Suppressor macrophage treated with lipopolysaccharide for 4 hours (primary cell): ENCODE measurements at places on chromosomes 12 and 14.

- DNase-seq = no peak
These were observed 463.2 kb upstream of the MGAT4C start for GRCh38 chr12:86719381-86719780.

DNA sequence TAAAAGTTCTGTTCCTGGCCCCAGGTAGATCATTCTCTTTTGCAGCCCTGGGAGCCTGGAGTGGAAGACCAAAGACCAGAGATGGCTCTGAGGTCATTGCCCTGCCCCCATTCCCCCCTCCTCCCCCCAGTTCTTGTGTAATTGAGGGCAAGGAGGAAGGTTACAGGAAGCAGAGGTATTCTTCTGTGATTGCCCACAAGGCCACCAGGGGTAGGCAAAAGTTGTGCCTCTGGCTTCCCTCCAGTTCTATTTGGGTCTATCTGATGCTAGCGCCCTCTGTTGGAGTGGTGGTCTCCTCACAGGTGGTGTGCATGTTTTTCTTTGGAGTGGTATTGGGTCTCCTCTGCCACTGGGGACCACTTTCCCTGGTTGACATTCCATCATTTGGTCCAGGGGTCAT is 41.2 kb upstream of the CRY1 start:
- DNase-seq = peak; percentile 26

DNA sequence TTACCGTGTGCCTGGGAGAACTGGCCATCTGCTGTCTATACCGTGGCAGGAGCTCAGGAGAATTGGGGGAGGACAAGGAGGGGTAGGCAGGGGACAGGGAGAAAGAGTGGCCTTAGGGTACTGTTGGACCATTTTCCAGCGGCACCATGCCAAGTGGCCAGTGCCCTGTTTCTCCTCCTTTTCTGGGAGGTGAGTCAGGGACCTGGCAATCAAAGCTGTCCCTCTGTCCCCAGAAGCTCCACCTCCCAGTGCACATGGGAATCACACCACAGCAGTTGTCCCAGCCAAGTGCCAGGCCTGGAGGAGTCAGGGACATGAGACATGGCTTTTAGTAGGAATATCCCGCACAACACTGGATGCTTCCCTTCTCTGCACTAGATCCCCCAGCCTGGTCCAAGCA is 118.0 kb downstream of the GCH1 start:
- DNase-seq = no peak

GRCh38 chr14:31449971-31450610 is 7.2 kb downstream of the DTD2 start:
- peak; percentile 53 for DNase-seq

GRCh38 chr12:185576-185955 is 28.4 kb downstream of the SLC6A12 start:
- DNase-seq = no peak

- no peak for DNase-seq
These were observed 314 bp upstream of the DHRS7 start for GRCh38 chr14:60165547-60165876.

DNA sequence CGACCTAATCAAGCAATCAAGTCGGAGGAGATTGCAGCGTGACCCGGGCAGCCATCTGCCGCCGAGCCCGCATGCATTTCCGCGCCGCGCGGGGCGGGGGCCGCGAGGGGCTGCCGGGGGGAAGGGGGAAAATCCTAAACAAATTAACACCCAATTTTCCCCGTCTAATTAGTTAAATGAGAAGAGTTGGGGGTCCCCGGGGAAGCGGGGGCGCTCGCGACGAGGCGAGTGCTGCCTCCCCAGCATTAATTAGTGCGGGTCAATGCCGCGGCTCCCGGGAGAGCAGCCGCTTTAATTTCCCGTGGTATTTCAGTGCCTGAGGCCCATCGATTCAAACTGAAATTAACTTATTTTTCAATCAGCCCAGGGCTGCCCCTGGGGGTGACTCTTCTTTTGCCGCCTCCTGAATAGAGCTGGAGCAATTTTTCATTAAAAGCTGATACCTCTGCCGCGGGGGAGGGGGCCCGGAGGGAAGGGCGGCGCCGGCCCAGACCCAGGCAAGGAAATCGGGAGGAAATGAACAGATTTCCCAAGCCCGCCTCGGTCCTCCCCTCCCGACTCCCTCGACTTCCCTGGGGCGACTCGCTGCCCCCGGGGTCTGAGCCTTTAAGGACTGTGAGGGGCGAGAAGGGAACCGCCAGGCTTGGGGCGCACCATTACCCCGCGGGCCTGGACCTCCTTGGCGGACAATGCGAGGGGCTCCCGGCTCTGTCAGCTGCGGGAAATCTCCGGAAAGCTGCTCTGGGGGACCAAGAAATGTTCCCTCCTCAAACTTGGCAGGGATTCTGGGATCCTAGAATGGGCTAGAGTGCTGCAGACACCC is 18.9 kb downstream of the VSX2 start:
- no peak for DNase-seq

- DNase-seq = no peak
These were observed 84.7 kb upstream of the RFX4 start for GRCh38 chr12:106498056-106498455.

DNA sequence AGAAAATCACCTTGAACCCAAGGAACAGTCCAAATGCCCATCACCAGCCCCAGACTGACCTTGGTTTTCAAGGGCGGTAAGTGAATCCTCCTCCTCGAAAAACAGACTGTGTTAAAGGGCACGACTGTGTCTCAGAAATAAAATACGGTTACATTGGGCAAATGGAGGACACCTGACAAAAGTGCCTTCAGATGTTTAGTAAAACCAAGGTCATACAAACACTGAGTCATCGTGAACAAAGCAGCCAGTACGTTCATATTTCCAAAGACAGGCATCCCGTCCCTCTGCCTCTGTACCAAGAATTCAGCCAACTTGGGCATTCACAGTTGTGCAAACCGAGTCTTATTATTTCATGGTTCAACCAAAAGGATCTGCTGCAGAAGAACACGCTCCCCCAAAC is 25.9 kb downstream of the FOXN3 start:
- no peak for DNase-seq

DNA sequence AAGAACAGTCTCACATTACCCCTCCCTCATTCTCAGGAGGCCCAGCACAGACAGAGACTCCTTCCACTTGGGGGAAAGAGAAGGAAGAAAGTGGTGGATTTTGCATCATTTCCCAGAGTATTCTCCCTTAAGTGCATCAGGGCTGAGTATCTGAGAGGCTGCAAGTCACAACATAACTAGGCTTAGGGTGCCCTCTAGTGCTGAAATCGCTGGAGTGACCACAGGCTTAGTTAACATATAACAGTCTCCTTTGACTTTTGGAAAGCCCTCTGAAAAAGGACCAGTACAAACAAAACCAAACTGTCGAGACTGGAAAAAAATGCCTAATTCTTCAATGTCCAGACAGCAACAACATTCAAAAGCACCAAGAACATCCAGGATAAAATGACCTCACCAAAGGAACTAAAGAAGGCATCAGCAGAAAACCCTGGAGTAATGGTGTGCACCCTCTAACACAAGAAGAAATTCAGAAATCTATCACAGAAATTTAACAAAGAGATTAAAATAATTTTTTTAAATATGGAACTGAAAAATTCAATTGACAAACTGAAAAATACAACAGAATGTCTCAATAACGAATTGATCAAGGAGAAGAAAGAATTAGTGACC is 412.3 kb downstream of the RPS29 start:
- DNase-seq = peak; percentile 58

DNA sequence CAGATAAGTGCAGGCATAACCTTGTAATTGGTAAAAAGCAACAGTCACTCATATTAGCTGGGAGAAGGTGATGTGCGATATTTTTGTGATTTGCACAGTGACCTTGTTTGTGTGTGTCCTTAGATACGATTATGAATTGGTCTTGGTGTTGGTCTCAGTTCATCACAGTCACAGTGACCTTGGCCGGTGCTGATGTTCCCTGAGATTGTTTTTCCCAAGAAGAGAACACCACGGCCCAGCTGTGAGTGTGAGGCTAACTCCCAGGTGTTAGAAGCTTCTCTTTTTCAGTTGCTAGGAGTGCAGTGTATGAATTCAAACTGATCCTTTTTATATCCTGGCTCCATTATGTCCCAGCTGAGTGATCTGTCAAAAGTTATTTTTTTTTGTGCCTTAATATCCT is 46.2 kb downstream of the TRHDE start:
- no peak for DNase-seq

GRCh38 chr14:77485256-77485655 is 13.4 kb downstream of the ISM2 start:
- no peak for DNase-seq

GRCh38 chr12:129196927-129197326 is 343.6 kb downstream of the GLT1D1 start:
- no peak for DNase-seq

DNA sequence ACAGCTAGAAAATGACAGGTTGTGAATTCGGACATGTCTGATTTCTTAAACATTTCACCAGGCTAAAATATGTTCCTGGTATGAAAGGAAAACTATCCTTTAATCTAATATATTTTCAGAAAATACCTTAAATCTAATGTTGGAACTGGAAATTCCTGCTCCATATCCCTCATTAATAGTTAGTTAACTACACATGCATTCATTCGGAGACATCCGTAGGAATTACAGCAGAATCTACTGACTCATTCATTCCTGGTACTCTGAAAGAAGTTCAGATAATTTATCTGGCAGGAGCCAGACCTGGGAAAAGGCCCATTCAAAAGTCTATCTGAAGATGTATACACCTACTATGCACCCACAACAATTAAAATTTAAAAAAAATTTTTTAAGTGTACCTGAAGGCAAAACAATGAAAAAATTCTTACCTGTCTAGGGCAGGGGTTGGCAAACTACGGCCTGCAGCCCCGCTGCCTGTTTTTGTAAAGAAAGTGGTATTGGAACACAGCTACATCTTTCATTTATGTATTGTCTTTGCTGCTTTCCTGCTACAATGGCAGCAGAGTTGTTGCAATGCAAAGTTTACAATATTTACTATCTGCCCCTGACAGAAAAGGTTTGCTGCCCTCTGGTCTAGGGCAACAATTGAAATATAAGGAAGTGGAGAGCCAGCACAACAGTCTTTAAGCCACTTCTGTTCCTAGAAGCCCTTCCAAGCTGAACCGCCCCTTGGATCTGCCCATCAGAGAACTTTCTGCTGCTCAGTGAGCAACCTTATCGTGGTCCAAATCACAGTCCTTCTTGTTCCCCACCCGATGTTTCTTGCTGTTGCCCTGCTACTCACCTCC is 17.9 kb upstream of the NFYB start:
- DNase-seq = no peak

DNA sequence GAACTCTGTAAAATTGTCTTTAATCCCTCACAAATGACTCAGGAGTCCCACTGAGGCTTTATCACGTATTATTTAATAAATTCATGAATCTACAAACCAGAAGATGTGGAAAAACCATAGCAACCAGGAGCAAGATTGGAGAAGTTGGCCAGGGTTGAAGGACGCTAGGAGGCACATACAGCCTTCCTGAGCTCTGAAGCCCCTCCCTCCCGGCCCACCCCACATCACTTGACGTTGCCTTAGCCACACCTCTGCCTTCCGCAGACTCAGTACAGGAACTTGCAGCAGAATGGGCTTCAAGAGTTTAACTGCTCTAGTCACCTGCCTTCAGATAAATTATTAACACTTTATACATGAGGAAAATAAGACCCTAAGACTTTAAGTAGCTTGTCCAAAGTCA is 33.9 kb downstream of the SLC35F4 start:
- no peak for DNase-seq

- peak; percentile 86 for DNase-seq
These were observed 8.1 kb downstream of the VAMP1 start for GRCh38 chr12:6462234-6462995.

GRCh38 chr12:14691560-14691959 is 4.8 kb downstream of the GUCY2C start:
- peak; percentile 97 for DNase-seq

DNA sequence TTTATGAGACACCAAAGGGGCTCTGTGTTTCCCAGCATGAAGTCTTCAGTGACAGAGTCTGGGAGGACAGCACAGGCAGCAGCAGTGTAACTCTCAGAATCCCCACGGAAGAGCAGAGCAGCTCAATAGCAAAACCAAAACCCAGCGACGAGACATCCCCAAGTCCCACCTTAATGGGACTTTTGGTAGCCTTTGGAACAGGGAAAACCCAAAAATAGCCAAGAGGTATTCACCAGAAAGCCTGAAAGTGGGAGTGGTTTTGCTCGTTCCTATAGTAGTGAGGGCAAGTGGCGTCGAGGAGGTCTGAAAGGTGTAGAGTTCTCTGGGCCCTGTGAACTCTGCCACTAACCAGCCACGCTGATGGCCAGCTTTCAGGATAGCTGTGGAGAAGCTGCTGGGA is 174.6 kb downstream of the ETV6 start:
- no peak for DNase-seq

GRCh38 chr12:59708484-59708883 is 112.7 kb downstream of the SLC16A7 start:
- DNase-seq = no peak

GRCh38 chr12:24697295-24697694 is 251.6 kb downstream of the BCAT1 start:
- DNase-seq = no peak

GRCh38 chr14:31933716-31934115 is 143.4 kb upstream of the ARHGAP5 start:
- DNase-seq = no peak

DNA sequence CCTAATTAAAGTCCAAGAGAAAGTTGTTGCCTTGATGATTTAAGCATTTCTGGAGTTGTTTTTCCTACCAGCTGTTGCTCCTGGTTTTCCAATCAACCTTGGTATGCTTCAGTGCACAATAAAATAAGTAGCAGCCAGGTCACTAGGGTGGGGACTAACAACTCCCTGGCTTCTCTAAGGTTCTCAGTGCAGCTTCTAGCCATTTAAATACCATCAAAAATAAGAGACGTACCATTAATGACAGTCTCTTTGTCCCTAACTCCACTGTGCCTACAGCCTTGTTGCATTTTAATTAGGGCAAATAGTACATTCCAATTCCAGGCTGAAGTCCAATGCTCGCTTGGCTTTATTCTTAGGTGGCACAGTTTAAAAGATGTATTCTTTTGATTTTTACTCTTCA is 11.8 kb downstream of the STON2 start:
- no peak for DNase-seq

GRCh38 chr14:98953551-98954348 is 318.2 kb downstream of the BCL11B start:
- DNase-seq = peak; percentile 68

DNA sequence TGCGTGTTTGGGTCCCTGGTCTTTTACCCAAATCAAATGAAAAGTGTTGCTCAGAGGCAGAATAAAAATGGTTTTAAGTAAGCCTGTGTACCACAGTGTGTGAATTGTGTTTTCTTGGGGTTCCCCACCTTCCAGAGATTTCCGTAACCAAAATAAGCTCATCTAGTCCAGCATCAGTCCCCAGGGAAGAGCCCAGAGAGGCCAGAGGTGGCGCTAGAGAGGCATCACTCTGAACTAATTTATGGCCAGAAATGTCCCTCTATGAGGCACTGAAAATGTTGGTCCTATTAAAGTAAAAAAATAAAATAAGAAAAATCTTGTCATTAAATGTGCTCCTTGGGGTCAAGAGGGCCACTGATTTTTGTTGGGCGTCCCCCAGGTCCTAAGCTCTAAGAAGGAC is 24.9 kb upstream of the PRKAB1 start:
- no peak for DNase-seq

GRCh38 chr12:51508285-51508684 is 82.7 kb upstream of the SCN8A start:
- DNase-seq = no peak

- no peak for DNase-seq
These were observed 34.5 kb downstream of the CMKLR1 start for GRCh38 chr12:108304633-108305032.
